GM23248 (cell line): ENCODE measurements at places on chromosomes 5 and 9.

GRCh38 chr5:57937501-57938173 is 455.0 kb upstream of the ACTBL2 start:
- no peak for DNase-seq

DNA sequence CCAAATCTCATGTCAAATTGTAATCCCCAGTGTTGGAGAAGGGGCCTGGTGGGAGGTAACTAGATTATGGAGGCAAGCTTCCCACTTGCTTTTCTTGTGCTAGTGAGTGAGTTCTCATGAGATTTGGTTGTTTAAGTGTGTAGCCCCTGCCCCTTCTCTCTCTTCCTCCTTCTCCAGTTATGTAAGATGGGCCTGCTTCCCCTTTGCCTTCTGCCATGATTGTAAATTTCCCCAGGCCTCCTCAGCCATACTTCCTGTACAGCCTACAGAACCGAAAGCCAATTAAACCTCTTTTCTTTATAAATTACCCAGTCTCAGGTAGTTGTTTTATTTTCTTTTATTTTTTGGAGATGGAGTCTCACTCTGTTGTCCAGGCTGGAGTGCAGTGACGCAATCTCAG is 18.2 kb upstream of the TXNDC8 start:
- no peak for DNase-seq

GRCh38 chr5:74491586-74491985 is 148.9 kb downstream of the ENC1 start:
- DNase-seq: no peak

DNA sequence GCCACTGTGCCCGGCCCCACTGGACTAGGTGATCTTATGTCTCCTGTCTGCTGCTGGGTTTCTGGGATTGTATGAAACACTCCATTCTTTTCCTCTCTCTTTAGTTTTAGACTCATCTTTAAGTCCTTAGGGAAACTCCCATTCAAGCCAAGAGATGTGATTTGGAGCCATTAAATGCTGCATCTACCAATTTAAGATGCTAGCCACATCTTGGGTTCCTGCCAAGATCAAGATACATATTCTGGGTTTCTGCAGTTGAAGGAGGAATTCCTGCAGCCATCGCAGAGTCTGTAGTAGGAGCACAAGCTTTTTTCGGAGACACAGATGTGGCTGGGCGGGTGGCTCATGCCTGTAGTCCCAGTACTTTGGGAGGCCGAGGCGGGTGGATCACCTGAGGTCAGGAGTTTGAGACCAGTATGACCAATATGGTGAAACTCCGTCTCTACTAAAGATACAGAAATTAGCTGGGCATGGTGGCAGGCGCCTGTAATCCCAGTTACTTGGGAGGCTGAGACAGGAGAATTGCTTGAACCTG is 23.2 kb downstream of the STXBP1 start:
- DNase-seq: no peak

DNA sequence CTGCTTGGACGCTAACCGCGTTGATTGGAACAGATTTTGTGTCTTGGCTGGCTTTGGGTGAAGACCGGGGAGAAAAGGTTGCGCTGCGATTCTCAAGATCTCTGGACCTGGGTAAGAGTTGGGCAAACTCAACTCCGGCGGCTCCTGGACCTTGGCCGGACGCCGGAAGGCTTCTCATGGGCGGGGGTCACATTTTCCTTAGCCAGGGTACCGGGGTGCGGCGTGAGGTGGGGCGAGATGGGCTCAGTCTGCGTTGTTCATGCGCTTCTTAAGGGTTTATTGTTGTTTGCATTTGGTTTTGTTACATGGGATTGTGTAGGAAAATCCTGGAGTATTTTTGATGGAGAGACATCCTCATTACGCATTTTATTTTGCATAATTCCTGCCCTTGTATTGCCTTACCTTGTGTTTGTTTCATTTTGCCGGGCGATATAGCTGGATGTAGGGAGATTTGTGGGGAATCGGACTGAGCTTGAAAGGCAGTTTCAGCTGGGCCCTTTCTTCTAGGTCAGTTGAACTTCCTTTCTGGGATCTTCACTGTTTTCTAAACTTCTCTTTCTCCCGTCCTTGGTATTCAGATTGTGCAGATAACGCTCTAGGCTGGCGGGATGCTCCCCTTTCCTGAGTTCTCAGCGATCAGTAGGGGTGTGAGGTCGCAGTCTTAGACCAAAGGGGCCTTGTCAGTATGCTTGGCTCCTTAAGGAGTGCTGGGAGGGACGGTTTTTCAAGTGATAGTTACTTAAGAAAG is 524 bp downstream of the MEGF10 start:
- no peak for DNase-seq

- DNase-seq: no peak
Measured at GRCh38 chr9:94696545-94696944, 30.0 kb upstream of the AOPEP start.

GRCh38 chr9:137613738-137614523 is 4.9 kb upstream of the EHMT1 start:
- DNase-seq: no peak

- peak; percentile 26 for DNase-seq
Measured at GRCh38 chr5:121630402-121630801, 221.3 kb upstream of the FTMT start.

GRCh38 chr5:145936401-145937131 is at the start of gene SH3RF2:
Gene SH3RF2, plus strand, starts transcription at chr5:145936578. Its CDS starts 1,351 bp downstream, at chr5:145937929.
- DNase-seq: peak; percentile 80

DNA sequence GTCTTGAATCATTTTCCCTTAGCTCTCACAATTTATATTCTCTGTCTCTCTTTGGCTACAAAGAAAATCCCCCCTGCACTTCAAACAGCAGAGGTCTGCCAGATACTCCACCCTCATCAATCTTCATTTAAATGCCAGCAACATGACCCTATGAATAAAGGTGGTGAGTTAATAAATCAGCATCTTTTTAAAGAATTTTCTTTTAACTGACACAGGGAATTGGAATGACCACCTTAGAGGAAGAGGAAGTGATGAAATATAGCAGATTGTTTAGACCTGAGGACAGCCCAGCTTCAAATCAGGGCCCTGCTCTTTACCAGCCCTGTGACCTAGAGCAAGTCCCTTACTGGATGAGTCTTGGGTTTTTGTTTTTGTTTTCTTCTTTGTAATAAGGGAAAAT is 223.1 kb upstream of the PAPPA start:
- no peak for DNase-seq

GRCh38 chr5:164361986-164362385 is 856.6 kb downstream of the MAT2B start:
- no peak for DNase-seq

DNA sequence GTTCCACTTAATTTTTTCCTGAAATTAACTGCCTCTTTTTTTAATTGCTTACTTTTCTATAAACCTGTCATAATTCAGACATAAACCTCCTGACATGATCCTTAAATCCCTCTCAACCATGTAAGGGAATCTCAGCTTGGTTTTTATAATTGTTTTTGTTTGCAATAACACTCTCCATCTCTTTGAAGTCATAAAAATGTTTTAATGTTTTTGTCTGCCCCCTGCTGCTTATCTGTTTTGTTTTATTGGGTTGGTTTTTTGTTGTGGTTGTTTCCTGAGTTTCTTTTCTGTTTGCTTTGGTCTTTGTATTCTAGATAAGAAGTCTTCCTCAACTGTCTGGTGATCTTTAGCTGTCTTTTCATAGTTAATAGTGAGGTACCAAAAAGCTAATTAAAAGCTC is 142.0 kb downstream of the CDH6 start:
- no peak for DNase-seq

GRCh38 chr9:68530618-68531017 is 10.1 kb downstream of the TMEM252 start:
- DNase-seq: no peak

- peak; percentile 58 for DNase-seq
Measured at GRCh38 chr5:10489810-10490426, 48.2 kb downstream of the ROPN1L start.

DNA sequence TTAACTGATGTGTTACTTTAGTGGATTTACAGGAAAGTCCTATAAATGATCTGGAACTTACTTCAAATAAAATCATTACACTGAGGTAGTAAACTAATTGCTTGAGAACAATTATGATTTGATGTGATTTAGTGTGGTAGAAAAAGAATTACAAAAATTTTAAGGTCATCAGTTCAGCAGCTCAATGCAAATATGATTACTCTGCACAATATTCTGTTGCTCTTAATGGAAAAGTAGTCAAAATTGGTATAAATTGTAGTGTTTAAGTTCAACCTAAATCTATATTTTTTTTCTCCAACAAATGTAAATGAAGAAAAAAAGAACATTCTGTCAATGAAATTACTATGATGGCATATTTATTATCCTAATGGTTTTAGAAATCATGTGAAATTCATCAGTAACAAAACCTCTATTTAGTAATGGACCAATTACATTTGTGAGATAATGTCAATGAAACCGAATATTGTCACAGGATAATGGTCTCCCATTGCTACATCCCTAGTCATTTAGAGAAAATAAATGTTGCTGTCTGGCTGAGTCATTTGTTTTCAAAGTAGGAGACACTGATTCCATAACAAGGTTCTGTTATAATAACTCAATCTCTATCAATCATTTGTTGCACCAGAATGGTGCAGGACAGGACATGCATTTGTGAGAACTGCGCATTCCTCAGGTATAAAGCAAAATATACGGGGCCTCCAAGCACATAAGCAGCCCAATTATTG is 177.1 kb downstream of the NFIB start:
- DNase-seq: no peak

DNA sequence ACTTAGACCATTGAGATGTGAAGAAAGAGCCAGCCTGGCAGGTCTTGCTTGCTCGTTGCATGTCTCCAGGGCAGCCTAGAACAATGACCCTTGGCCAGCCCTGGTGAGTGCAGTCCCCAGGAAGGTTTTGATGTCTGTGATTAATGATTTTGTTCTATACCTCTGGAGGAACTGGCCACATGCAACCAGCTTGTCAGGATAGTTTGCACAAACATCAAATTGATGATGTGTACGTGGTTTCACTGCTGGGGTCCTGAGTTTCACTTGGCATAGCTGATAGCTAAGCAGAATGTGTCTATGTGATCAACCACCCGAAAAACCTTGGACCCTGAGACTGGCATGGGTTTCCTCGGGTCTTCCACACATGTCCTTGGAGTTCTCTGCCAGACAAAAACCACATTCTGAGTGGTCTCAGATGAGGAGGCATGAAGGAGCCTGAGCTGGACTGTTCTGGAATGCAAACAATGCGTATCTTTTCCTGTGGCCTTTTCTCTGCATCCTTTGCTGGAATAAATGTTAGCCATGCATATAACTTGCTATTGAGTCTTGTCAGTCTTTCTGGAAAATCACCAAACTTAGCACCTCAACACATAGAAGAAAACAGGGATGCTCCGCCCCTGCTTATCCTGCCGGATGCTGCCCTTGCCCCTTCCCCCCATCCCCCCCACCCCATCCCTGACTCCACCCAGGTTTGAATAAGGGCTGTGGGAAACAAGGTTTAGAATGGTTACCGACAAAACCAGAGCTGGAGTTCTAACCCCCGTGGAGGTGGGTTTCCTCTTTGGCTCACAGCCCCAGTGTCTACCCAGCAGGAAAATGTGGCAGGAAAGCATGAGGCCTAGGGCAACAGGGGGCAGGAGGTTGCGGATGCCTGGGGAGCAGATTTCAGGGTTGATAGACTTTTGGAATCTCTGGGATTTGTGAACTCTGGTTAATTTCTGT is 50.1 kb upstream of the ANKRD33B start:
- peak; percentile 82 for DNase-seq

GRCh38 chr5:89003563-89004036 is 120.6 kb upstream of the MEF2C start:
- no peak for DNase-seq

- peak; percentile 28 for DNase-seq
Measured at GRCh38 chr5:122751293-122751782, 23.5 kb upstream of the SNX2 start.

- DNase-seq: no peak
Measured at GRCh38 chr5:177204281-177204680, 70.7 kb downstream of the NSD1 start.

GRCh38 chr9:88535226-88536022 is 446 bp downstream of the NXNL2 start:
- no peak for DNase-seq

DNA sequence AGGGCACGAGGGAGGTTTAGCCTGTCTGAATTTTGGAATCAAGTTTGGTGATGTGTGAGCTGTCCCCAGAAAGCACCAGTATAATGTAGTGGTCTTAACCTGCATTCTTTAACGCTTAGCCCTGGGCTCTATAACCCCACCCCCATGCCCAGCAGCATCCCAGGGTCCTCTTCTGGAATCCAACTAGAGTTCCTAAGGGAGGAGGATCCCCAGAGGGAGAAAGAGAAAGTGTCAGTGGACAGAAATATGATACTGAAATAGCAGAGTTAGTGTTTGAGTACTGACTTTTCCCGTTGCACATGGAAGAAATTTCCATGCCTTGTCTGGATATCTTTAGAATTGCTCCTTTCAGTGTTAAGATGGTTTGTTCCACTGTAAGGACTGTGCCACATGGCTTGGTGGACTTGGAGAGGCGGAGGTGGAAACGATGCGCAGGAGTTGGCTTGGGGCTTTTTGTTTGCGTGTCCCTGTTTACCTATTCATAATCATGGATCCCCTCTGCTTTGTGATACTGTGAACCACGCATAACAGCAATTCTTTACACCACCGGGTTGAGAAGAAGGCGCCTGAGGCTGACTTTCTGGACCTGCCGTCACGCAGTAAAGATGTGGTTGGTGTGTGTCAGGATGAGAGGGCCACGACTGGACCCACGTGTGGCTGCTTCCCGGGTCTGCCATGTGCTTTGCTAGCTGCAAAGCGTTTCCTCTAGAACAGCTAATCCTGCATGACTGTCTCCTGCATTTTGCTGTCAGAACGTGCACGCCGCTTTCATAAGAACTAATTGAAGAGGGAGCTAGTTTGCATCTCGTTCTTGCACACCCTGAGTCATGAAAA is 142.3 kb downstream of the SMARCA2 start:
- peak; percentile 92 for DNase-seq

DNA sequence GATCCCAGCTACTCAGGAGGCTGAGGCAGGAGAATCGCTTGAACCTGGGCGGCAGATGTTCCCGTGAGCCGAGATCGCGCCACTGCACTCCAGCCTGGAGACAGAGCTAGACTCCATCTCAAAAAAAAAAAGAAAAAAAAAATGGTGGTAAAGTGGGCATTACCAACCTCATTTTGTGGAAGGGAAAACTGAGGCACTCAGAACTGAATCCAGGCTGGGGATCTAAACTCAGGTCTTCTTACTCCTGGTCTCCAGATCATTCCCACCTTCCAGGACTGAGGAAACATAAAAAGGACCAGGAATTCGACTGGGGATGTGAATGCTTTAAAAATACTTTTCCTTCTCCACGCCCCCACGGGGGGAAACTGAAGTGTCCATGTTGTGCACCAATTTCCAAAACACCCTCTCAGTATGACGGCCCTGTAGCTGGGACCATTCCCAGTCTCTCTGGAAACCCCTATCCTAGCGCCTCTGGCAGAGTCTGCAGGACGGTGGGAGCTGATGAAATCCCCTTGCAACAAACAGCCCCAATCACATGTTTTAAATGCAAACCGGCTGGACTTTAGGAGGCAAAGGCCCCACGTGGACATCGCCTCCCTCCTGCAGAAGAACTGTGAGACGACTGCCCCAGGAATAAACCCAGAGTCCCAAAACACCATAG is 8.9 kb upstream of the AKNA start:
- peak; percentile 83 for DNase-seq

- no peak for DNase-seq
Measured at GRCh38 chr9:36217256-36217968, 26.7 kb downstream of the CLTA start.

- DNase-seq: no peak
Measured at GRCh38 chr5:81972492-81972783, 615 bp downstream of the ATG10 start.
